Retina (tissue), 1 donor: ENCODE measurements at places on chromosomes 4 and X.

DNA sequence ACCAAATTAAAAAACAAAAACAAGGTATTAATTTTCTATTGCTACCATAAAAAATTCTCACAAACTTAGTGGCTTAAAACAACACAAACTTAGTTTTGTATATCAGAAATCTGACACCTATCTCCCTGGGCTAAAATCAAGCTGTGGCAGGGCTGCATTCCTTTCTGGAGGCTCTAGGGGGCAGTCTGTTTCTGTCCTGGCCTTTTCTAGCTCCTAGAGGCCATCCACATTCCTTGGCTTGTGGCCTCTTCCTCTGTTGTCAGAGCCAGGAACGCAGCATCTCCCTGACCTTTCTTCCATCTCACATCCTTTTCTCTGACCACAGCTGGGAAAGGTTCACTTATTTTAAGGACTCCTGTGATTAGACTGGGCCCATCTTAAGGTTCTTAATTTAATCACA is 38.9 kb upstream of the TLR2 start:
- DNase-seq, result no peak

DNA sequence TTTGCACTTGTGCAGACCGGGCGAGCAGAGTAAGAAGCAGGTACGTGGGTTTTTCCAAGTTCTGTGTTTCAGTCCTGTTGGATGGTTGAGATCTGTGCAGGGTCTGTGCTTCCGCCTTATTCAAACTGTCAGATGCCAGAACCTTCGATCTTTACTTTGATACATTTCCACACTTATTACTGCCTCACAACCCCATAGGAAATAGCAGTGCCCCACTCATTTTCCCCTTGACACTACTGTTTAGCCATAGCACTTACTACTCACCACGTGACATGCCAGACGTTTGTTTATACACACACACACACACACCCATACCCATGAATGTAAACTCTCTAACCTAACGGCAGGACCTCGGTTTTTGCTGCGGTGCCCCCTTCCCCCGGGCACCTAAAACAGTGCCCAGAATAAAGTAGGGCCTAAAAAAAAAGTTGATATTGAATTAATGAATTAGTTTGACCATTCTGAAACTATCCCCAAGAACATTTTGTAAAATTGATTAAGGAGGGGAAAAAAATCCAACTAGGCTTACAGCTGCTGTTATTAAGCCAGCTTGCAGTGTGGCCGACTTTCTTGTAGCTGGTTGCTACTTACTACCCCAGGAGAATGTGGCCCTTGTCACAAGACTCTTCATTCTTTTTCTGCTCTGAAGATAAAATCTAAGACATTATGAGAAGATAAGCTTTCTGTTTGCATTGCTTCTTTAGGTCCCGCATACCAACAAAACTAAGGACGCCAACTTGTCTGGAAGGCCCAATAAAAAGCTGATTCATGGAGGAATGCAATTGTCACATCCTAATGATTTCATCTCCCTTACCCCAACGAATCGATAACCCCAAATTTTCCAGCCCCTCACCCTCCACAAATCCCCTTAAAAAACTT is 704 bp upstream of the SEPSECS start:
- DNase-seq, result no peak

- DNase-seq, result no peak
Observed at GRCh38 chrX:8484360-8484949, 19.8 kb downstream of the VCX3B start.

GRCh38 chrX:136778916-136779315 is 1.8 kb downstream of the ARHGEF6 start:
- DNase-seq, result no peak
